NCI-H1048 (cell line): ENCODE measurements at places on chromosomes 6 and 20.

DNA sequence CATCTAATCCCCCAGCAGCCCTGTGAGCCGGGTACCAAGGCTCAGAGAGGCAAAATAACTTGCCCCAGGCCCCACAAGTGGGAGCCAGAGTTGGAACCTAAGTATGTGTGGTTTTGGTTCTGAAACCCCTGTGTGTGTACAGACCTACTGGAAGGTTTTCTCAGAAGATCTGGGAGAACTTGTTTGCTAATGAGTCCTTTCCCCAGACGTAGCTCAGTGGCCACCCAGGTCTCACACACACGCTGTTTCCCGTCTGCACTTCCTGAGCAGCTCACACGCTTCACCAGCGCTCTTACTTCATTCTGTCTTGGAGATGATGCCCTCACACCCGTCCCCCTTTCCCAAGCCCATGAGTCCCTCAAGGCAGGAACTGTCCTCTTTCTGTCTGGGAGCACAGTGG, 8.2 kb downstream of the CCN5 start:
- no peak for DNase-seq

GRCh38 chr6:30719356-30719755, 796 bp upstream of the TUBB start:
- DNase-seq: no peak

- no peak for DNase-seq
These were observed 522.5 kb downstream of the CD83 start for GRCh38 chr6:14639983-14640599.

GRCh38 chr20:47303736-47304135, 52.8 kb downstream of the ZMYND8 start:
- no peak for DNase-seq

DNA sequence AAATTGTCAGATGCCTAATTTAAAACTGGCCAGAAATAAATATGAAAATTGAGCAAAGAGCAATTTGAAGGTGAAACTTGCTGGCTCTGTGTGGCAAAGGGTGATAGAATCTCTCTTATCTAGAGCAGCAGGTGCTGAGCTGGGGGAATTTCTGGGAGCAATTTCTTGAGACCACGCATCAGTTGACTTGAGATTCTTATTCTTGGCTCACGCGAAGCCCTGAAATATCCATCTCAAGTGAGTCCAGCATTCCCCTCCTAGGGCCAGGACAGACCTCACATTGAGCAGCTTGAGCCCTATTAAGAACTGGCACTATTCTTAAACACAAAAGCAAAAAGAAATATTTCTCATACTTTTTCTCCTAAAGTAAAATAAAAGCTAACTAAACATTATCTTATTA, 66.3 kb downstream of the MAP7 start:
- DNase-seq: no peak

DNA sequence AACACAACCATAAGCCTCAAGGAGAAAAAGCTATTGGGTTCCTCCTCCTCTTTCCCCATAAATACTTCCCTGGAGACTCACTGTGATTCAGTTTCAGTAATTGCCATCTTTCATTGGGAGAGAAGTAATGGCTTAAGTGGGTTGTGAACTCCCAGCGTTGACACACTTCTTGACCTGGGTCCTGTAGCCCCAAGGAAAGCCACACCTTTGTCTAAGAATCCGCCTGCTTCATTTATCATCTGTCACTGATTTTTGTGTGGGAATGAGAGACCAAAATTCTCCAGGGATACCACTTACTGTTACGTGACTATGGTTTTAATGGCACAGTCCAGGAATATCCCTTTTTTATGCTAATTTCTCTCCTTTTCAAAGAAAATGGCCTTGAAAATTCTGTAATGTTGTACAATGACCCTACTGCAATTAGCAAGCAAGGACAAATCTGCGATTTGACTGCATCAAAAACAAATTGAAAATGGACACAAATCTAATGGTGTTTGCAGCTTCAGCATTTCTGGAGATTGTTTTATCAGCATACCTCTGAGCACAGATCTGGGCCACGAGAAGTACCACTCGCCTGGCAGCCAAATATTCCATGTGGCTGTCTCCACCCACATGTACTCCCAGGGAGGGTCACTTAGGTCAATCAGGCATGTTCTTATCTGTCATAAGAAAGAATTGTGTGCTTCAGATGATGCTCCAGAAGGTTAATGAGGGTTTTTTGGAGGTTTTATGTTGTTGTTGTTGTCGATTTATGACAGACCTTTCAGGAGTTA, 29.8 kb downstream of the DCBLD1 start:
- no peak for DNase-seq

- DNase-seq: no peak
These were observed 176.0 kb downstream of the MRPL14 start for GRCh38 chr6:43951063-43951755.

DNA sequence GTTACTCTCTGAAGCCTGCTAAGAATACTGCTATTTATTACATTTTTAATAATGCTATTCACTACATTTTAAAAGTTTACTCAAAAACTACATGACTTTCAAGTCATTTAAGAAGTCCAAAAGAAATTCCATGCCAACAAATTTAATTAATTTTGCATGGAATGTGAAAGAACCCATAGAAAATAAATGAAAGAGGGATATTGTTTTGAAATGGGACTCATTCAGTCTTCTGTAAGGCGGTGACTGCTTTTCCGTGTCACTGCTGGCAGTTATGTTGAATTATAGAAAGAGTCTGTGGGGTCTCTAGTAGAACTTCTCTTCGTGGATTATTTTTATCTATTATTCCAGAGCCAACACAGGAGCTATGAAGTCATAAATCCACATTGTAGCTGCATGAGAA, 211.2 kb downstream of the LAMA2 start:
- DNase-seq: no peak

DNA sequence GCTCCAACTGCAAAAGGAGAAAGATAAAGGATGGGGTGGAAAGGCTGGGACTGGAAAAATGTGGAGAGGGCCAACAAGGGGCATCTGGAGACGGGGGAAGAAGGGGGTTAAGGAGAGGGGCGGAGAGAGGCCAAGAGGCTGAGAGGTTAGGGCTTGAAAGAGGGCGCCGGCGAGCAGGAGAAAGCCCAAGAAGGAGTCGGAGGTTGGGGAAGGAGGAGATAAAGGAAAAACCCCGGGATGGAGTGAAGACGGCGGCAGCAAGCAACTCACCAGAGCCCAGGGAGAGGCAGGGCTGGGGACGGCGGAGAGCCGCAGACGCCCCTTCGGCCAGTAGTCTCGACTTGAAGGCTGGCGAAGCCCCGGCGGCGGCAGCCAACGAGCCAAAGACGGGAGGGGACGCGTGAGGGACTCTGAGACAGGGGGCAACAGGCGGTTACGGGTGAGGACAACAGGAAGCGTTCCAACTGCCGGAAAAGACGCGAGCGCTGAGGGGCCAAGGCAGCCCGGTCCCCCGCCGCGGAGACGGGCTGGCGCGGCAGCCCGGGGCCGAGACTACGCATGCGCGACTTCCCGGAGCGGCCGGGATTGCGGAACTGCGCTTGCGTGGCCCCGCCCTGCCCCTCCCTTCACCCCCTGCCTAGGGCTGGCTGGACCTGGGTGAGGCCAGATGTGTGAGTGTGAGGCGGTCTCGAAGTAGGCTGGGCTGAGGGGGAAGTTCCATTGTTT, at the start of gene STK38:
Gene STK38 (minus strand): TSS at position 560 of the 726 bp plus-strand sequence. CDS start 7,277 bp downstream, outside the sequence.
- DNase-seq: peak; percentile 30

DNA sequence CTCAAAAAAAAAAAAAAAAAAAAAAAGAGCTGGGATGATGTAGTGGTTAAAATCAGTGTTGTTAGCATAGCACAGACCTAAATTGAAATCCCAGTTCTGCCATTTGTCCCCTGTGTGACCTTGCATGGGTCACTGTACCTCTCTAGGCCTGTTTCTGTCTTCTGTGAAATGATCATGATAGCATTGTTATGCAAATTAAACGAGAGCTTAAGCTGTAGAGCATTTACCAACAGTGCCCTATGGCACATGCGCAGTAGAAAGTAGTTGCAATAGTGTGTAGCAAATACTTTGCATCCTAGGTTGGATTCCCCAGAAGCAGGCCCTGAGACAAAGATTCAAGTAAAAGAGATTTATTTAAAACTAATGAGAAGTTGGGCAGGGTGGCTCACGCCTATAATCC, 7.3 kb downstream of the PSORS1C2 start:
- no peak for DNase-seq
